NCI-H226 (cell line): ENCODE measurements at places on chromosomes 4 and X.

- no peak for DNase-seq
Observed at GRCh38 chr4:5793514-5793913, 82.5 kb downstream of the EVC start.

- DNase-seq: no peak
Observed at GRCh38 chr4:102522031-102522440, 20.9 kb downstream of the NFKB1 start.

- DNase-seq: no peak
Observed at GRCh38 chr4:150206954-150207353, 128.7 kb downstream of the DCLK2 start.

- DNase-seq: peak; percentile 32
Observed at GRCh38 chrX:136168929-136169735, 21.8 kb downstream of the FHL1 start.

- peak; percentile 2 for DNase-seq
Observed at GRCh38 chr4:101418055-101418454, 70.7 kb upstream of the PPP3CA start.

DNA sequence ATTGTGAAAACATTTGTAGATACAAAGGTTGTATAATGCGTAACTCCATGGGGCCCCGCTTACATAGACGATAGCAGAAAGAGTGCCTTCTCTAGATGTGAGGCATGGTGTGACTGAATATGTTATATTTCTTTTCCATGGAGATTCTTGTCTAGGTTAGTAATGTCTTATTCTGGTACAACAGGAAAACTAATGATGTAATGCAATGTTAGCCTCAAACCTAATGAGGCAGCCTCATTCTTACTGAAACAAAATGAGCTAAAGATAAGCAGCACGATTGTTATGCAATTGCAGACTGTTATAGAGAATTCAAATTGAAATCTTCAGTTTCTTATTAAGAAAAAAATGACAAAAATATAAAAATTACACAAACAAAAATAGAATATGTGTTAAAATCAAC lies 171.1 kb upstream of the ANKRD50 start:
- peak; percentile 46 for DNase-seq

GRCh38 chr4:153276971-153277370 lies 67.5 kb upstream of the MND1 start:
- DNase-seq: no peak

DNA sequence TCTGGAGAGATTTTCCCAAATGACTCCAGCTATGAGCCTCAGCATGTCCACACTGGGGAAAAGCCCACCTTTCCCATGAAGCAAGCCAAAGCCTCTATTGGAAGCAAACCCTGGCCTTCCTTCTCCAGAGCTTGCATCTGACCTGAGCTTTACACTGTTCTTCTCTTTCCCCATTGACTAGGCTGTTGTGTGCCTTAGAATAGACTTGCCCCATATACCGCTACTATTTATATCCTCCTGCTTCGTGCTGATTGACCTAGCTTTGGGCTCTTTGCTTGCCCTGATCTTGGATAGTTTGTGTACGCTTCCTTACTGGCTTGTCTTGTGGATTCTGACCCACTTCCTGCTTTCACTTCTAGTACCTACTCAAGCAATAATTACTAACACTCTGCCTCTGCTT lies 30.9 kb downstream of the FAM9B start:
- DNase-seq: no peak

DNA sequence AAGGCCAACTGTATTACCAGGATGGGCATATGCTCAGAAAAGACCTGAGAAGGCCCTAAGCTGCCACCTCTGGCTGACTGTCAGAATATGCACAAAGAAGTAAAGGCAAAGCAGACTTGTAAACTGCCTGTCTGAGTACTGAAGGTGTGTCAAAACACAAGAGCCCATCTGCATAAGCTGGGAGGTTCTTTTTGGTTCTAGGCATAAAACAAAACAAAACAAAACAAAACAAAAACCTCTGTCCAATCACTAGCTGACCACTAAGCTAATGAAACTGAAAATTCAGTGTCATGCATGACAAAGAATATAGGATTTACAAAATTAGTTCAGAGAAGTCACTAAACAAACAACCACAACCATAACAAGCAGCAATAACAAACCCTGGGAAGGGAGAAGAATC lies 20.6 kb downstream of the SH3D19 start:
- DNase-seq: no peak

DNA sequence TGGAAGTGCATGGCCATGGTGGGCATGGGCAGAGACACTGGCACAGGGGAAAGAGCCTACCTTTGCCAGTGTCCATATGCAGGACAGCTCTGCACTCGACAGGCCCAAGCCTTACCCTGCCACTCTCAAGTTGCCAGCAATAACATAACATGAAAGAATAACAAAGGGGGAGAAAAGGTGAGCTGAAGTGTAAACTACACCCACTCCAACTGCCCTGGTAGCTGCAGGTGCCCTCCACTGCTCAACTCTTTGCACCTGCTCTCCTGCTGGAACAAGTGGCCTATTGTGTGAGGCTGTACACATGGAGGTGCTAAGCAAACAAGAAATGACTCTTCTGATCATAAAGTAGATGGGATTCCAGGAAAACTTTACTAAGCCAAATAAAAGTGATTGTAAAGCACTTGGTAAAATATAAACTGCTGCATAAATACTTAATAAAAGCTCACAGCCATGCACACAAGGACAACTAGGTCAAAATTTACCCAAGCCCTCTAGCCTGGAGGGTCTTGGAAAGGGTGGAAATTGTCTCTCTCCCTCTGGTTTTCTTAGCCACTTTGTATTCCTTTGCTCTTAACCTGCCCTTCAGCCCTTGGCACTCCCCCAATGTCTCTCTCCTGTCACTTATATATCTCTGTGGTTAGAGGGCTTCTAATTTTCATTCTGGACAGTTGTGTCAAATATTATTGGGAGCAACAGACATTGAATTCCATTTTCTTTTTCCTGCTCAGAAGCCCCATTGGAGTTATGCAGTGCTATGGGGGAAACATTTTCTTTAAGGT lies 261.2 kb upstream of the GPC4 start:
- no peak for DNase-seq

GRCh38 chr4:81360737-81361136 lies 111.0 kb downstream of the RASGEF1B start:
- DNase-seq: no peak
